ENCODE measurements at places on chromosomes 1 and 21.
A peak's percentile ranks its signal among the peaks of the same experiment; 100 is the strongest.

GRCh38 chr1:168825129-168825528 lies 96.1 kb upstream of the DPT start:
- DNase-seq = no peak

DNA sequence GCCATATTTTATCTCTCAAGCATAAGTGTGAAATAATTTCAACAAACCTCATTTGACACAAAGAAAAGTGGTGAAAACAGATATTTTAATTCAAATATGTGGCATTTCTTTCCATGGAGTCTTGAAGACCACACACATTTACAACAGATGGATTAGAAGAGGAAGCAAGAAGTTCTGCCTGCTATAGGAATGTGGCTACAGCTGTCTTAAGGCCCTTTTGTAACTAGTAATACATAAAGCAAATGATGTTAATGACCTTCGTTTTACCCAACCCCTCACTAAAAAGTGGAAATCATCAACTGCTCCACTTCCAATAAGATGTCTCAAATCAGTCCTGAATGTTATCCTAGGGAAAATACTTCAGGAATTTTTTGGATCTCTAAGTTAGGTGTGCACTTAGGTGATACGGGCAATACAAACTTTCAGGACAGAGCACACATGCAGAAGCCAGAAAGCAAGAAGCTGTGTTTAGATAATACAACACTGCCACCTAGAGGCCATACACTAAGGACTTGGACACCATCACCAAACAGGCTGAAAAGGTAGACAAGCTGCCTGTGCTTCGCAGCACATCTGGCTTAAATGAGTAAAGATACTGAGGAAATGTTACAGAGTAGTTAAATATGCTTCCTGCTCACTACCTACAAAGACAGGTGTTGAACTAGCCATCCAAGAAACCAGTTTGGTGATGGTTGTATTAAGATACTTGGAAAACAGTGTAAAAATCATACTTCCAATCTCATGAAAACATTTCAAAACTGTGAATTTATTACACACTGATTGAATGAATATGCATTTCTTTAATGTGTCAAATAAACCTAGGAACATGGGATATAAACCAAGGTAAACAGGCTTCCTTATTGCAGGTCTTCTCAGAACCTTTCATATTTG lies 24.4 kb downstream of the RRAGC start:
- peak; percentile 80 for DNase-seq

DNA sequence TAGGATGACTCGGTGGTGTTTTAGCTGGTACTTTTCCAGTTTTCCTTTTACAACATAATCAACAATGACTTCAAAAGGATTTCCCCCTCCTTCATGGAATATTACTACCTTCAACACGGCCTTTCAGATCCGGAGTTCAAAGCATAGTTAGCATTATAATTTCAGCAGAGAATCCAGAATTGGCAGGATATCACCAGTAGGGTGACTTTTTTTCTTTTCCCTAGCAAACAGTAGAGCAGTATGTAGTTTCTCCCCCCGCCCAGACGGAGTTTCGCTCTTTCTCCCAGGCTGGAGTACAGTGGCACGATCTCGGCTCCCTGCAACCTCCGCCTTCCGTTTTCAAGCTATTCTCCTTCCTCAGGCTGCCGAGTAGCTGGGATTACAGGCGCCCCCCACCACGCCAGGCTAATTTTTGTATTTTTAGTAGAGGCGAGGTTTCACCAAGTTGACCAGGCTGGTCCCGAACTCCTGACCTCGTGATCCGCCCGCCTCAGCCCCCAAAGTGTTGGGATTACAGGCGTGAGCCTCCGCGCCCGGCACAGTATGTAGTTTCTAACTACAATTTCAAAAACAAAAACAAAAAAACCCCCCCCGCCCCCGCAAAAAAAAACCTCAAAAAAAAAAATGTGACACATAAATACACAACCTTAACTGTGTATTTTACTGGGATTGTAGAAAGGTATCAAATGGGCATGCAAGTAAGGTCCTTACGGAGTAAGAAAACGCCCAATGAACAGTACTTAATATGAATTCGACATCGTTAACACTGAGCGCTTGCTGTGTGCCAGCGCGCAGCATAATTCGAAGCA lies 1.5 kb upstream of the COX20 start:
- DNase-seq = peak; percentile 56

- no peak for DNase-seq
Observed at GRCh38 chr1:43348809-43349593, 9.8 kb upstream of the CDC20 start.

GRCh38 chr1:210441028-210441427 lies 112.3 kb downstream of the HHAT start:
- no peak for DNase-seq

GRCh38 chr1:15538771-15539170 lies 12.1 kb downstream of the DNAJC16 start:
- no peak for DNase-seq

DNA sequence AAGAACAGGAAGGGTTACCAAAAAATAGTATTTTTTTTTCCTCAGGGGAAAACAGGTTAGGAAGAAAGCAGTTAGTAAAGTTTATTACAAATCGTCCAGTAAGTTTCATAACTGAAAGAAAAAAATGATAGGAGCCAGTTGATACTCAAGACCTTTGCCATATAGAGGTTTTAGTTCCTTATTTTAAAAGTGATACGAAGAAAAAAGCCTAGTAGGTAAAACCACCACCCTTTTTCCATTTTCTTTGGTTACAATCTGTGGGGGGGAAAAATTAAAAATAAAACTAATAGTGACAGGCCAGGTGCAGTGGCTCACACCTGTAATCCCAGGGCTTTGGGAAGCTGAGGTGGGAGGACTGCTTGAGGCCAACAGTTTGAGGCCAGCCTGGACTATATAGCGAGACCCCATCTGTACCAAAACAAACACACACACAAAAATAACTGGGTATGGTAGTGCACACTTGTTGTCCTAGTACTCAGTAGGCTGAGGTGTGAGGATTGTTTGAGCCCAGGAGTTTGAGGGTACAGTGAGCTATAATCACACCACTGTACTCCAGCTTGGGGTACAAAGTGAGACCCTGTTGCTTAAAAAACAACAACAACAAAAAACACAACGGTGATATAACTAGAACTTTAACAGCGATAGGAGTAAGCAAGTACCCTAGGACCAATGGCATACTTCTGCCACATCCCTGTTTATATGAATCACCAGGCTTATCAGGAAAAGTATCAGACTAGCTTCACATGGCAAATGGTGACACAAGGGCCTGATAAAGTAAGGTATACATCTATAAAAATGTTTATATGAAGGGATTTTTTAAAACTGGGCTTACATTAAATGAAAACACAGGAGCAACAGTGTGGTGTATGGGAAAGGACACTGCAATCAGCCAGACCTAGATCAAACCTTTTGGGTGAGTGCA lies 5.4 kb downstream of the TMEM59 start:
- no peak for DNase-seq

DNA sequence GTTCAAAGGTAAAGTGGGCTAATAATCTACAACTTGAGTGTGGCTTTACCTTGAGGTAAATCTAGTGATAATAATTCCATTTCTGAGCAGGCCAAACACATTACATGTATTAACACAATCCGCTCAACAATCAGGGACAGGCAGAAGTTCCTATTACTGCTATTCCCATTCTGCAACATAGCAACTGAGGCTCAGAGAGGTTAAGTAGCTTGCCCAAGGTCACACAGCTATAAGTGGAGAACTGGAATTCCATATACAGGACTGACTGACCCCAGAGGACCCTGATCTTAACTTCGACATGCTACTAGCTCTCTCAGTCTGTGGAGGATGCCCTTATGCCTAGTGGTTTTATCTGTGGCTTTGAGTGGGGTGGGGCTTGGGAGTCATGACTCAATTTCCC lies 110.1 kb downstream of the TRABD2B start:
- DNase-seq = no peak

GRCh38 chr1:218890451-218890850 lies 283.2 kb upstream of the LYPLAL1 start:
- no peak for DNase-seq

GRCh38 chr1:191608367-191608766 lies 549.9 kb upstream of the RGS18 start:
- DNase-seq = no peak

GRCh38 chr1:151196292-151196800 lies 2.0 kb upstream of the PIP5K1A start:
- peak; percentile 70 for DNase-seq

DNA sequence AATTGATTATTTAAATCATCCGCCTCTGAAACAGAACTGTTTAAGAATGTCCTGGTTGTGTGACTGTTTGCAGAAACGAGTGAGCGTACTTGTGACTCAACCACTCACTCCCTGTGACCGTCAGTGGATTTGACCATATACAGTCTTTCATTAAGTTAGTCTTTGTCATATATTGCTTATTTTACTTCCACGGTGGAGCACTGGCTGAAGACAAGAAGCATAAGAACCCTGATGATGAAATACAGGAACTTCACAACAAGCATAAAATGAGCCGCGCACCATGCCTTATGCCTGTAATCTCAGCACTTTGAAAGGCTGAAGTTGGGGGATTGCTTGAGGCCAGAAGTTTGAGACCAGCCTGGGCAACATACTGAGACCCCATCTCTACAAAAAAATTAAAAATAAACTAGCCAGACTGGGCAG lies 194.0 kb downstream of the TOMM20 start:
- DNase-seq = no peak

DNA sequence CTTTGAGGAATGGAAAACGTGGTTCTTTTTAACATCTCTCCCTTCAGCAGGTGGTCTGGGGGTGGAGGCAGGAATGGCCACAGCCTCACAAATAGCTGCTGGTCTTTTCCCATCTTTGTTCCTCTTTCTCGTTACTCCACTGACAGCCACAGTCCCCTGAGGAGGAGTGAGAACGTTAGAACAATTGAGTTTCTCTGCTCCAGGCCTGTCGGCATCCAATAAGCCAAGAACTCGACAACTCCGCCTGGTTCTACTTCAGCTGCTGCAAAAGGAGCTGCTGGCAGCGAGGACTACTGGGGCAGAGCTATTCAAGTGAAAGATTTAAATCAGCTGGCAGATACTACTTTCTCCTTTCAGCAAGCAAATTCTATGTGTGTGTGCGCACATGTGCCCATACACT lies 169.5 kb upstream of the GALNT2 start:
- no peak for DNase-seq

DNA sequence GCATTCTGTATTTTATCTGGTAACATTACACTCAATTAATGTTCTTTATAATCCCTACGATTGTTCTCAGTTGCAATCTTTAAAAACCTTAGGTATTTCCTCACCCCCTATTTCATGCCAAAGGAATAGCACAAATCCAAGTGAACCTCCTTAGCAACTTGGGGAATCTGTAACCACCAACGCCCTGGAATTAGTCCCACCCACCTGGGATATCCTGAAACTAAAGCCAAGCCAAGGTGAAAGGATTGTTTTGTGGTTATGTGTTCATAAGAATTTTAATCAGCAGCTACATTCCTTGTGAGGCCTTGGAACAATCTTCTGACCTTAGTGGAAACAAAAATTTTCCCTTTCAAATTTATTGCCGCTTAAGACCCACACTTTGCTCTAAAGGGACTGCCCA lies 908.7 kb downstream of the TTLL7 start:
- no peak for DNase-seq

GRCh38 chr1:99680270-99680669 lies 34.4 kb downstream of the PALMD start:
- no peak for DNase-seq

GRCh38 chr1:54188291-54188690 lies 11.5 kb downstream of the CYB5RL start:
- DNase-seq = no peak

GRCh38 chr21:40130476-40130875 lies 263.2 kb downstream of the PCP4 start:
- no peak for DNase-seq

GRCh38 chr21:21003701-21004100 lies 5.5 kb downstream of the NCAM2 start:
- peak; percentile 10 for DNase-seq

GRCh38 chr1:115539061-115539460 lies 102.7 kb upstream of the VANGL1 start:
- DNase-seq = no peak

Measured in activated CD4-positive, alpha-beta T cell treated with anti-CD3 and anti-CD28 coated beads, Interleukin-2, Interleukin-4, amounts not matched to agents 100 ng/mL and 50 ng/mL, durations not matched to agents 16 hours and 8 hours (primary cell).